ENCODE measurements at places on chromosomes 2 and 18.
A peak's percentile ranks its signal among the peaks of the same experiment; 100 is the strongest.

DNA sequence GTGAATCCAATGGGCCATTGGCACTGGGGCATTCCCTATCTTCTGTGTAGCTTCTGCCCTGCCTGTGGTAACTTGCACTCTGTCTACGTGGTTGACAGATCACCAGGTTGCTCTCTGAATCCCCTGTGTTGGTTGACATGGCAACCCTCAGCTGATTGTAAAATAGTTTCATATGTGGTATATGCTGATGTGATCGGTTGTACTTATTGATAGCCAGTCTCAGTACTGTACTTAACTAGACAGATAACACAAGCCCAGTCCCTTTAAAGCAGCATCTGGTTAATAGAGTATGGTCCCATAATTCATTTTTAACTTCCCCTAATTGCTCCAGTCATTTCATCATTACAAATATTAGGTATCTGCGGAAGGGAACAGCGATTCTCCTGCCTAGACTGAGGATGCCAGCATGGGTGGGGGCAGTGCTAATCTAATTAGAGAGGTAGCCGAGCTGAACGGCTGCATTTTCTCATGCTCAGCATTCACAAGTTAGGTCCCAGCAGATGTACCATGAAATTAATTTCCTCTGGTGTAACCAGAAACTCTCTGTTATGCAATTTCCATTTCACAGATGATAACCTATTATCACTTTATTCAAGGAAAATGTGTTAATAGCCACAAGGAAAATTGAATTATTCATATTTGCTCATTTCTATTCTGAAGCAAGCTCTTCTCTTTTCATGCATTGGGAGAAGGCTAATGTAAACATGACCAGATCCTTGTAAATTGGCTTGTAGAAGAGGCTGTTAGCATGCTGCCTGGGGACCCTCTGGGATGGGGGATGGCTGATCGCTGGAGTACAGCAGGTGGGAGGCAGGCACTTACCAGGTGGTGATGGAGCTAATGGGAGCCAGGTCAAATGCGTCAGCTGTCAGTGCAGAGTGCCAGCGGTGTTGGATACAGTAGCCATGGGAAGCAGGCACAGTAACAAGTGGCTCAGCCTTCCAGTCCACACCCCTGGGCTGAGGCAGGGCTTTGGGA, 608.3 kb downstream of the GALR1 start:
- DNase-seq = no peak

- no peak for DNase-seq
These were observed 28.2 kb downstream of the RND3 start for GRCh38 chr2:150459281-150459680.

DNA sequence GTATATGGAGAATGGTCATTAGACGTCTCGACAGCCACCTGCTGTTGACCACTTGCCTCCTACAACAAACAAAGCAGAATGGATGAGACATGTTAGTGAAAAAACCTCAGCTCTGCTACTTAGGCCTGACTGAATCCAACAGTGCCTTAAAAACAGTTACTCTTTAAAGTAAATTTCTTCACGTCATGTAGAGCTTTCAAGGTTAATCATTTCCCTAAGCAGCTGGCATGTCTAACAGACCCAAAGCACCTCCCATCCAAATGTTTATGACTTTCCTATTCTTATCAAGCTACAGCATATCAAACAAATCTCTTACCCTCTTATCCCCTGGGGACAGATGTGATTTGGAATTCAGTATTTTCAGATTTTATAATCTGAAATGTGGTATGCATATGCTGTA, 75.6 kb upstream of the ITGB6 start:
- DNase-seq = no peak

DNA sequence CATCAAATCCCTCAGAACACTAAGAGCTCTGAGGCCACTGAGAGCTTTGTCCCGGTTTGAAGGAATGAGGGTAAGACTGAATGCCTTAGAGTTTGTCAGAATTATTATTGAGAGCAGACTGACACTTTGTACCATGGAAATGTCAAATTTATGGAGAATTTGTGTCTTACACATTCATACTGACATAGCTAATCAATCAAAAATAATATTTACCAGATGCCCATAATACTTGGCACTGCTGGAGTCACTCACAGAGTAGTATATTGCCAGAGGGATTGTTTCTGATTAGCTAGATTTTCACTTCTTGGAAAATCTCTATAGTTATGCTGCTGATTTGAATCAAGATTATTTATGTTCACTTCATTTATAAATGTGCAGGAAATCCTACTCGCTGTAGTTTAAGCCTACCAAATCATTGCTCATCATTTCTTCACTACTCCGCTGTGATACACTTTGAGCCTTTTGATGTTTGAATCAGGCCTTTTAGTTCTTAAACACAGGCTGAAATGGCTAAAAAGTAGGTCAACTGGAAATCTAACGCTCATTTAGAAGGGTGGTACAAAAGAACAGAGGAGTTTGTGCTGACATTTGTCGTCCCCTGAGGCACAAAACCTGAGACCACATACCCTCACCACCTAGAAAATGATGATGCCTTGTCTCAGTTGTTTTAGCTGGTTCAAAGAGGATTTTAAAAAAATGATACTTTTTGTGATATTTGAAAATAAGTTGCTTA, 96.1 kb upstream of the CSRNP3 start:
- no peak for DNase-seq

GRCh38 chr2:23599006-23599405, 214.0 kb downstream of the KLHL29 start:
- DNase-seq = no peak

DNA sequence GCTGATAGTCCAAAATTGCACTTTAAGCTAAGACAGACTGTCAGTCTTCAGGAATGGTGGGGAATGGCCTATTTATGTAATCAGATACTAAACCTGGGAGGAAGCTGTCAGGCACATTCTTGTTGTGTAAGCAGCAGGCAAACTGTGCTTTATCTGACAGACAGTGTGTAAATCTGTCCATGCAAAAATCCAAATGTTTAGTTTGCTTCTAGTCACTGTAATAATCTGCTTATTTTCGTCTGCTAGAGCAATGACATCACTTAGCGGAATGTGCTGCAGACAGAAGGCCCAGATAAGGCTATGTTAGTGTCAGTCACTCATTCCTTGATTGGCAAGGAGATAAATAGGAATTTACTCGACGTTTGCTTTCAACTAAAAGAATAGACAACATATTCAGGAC, 263.5 kb downstream of the ZNF407 start:
- DNase-seq = no peak

DNA sequence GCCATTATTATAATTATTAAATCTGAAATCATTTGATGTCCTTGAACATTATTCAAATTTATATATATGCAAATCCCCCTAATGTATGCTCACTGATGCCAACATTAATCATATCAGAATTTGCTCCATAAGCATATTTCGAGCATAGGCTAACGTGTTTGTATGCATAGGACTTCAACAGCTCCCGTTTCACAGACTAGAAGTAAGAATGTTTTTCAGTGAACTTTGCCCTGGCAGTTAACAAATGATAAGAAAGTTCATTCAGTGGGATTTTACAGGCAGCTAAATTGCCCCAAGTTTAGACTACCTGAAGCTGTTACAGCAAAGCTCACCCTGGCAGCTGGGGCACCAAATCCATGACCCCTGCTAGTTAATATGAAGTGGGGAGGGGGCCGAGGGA, 272.0 kb downstream of the LNPK start:
- DNase-seq = no peak

DNA sequence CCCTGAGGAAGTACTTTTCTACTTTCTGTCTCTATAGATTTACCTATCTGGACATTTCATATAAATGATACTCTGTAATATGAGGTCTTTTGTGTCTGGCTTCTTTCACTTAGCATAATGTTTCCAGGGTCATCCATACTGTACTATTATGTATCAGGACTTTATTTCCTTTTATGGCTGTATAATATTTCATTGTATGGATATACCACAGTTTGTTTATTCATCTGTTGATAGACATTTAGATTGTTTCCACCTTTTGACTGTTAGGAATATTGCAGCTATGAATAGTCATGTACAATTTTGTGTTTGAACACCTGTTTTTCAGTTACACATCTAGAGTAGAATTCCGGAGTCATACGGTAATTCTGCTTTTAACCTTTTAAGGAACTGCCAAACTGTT, 73.8 kb downstream of the TMEM185B start:
- no peak for DNase-seq

- no peak for DNase-seq
These were observed 30.9 kb downstream of the FAM171B start for GRCh38 chr2:186724736-186725135.

GRCh38 chr2:158125756-158126498, 24.3 kb downstream of the UPP2 start:
- no peak for DNase-seq

GRCh38 chr2:225764346-225764745, 364.8 kb downstream of the NYAP2 start:
- no peak for DNase-seq

- DNase-seq = peak; percentile 61
These were observed 2.4 kb downstream of the PNKD start for GRCh38 chr2:218272531-218273212.

DNA sequence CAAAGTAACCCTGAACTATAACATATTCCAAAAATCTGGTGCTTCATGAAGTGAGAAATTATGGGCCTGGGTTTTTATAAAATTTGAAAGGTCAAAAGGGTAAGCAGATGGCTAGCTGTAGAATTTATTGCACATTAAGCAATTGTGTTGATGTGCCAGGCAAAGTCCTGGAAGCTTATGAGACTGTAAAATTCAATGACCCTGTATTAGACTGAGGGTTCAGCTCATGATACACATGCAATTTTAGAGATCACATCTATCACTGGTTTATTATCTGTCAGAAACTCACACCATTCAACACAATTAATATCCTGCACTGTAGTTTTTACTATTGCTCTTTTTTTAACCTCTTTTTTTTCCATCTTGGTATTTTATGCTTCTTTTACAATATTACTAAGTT, 1162.6 kb upstream of the SLC39A10 start:
- DNase-seq = no peak

DNA sequence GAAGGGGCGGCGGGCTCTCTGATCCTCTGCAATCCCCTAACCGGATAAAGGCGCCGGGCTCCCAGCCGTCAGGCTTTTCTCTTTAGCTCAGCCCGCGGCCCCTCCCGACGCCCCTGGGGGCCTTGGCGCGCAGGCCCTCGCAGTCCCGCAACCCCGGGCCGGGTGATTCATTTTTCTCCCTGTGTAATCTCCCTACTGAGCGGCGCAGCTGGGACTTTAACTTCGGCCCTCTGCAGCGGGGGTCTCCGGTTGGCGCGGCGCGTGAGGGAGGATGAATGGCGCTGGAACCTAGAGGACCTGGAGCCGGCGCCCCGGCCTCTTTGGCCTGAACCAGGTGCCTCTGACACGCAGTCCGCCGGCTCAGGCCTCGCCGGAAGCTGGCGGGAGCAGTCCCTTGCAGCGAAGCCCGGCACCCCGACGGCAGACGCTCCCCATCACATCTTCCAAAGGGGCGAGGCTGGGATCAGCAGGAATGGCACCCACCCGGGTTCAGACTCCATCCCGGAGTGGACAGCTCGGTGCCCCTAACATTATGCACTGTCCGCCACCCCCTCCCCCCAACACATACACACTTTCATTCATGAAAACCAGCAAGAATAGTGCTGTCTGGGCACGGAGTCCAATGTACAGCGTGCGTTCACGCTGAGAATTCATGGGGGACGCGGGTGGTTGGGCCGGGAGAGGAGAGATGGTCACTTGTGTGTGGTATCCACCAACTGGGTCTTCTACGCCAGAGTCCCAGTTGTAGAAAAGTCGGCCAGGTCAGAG, 1.2 kb downstream of the CNGA3 start:
- DNase-seq = no peak

- no peak for DNase-seq
These were observed 18.2 kb downstream of the AFTPH start for GRCh38 chr2:64542071-64543007.

GRCh38 chr2:25313711-25314513, 27.8 kb downstream of the DNMT3A start:
- no peak for DNase-seq

DNA sequence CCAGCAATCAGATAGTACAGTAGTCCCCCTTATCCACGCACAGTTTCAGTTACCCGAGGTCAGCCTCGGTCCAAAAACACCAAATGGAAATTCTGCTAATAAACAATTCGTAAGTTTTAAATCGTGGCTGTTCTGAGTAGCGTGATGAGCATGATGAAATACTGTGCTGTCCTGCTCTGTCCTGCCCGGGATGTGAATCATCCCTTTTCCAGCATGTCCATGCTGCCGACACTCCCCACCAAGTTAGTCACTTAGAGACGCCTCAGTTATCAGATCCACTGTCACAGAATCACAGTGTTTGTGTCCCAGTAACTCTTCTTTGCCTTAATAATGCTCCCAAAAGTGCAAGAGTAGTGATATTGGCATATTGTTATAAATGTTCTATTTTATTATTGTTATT, 62.1 kb downstream of the MEX3C start:
- no peak for DNase-seq

- DNase-seq = no peak
These were observed 110.6 kb downstream of the MAP4K4 start for GRCh38 chr2:101808006-101808562.

DNA sequence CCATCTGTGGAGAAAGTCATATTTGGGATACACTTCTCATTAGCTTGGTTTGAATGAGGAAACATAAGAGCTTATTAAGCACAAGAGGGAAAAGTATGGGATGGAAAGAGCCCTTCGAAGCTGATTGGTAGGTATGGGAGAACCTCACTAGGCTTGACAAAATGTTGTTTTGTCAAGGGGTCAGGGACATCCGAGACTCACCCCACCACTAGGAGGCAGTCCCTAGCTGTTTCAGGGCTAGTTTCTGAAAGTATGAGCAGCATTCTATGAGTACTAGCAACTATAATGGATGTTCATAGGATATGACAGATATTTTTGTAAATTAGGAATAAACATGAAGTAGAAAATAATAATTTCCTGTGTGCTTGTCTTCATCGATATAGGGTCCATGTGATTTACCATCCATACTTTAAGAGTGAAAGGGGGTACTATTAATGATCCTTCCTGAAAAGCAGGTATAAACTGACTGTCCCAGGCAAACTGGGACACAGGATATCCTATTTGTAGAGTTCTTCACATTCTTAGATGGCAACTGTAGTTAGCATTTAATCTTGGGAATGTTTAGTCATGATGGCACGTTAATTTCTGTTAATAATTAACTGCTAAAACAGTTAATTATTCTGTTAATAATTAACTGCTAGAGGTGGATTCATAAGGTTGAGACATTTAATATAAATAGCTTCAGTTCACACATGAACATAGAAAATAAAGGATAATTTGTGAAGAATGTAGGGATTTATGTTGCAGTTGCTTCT, 28.4 kb downstream of the OTX1 start:
- DNase-seq = no peak

- DNase-seq = no peak
These were observed 313.9 kb downstream of the GBX2 start for GRCh38 chr2:235854276-235854675.
